ENCODE measurements at places on chromosomes 11 and 22. TPM values are rescaled to one million over a fixed set of nuclear protein-coding genes. Genes with fewer than 3 reads are reported as not detected.

Gene OR8G1
- not detected for total RNA-seq

Gene GP1BB
- total RNA-seq = 1.1 TPM

Gene PHOX2A
- total RNA-seq = not detected

Gene OR51B5
- 0.10 TPM for total RNA-seq

Gene MS4A7
- not detected for total RNA-seq

Gene OTOG
- not detected for total RNA-seq

Gene STX5
- 25.0 TPM for total RNA-seq

Gene HEPHL1
- total RNA-seq = not detected

Gene DCHS1
- 0.03 TPM for total RNA-seq

Gene UBQLN3
- not detected for total RNA-seq

Gene PNPLA5
- total RNA-seq = not detected

Gene ZNF280B
- 1.7 TPM for total RNA-seq

Gene TNNI2
- not detected for total RNA-seq

Gene DGCR6
- total RNA-seq = 1.8 TPM

Gene SCGB2A2
- not detected for total RNA-seq

Gene FOLR1
- not detected for total RNA-seq

Gene RASD2
- total RNA-seq = 0.80 TPM

Gene OR10D3
- total RNA-seq = not detected

Gene SYT7
- total RNA-seq = 1.8 TPM

Gene TBX10
- not detected for total RNA-seq

Gene VEGFB
- total RNA-seq = 33.8 TPM

Gene USP35
- 7.8 TPM for total RNA-seq

Gene RTN4R
- total RNA-seq = 12.4 TPM

Gene VPREB1
- not detected for total RNA-seq

Gene CHADL
- total RNA-seq = not detected

Gene SLC17A6
- total RNA-seq = not detected

Gene LARGE2
- 2.8 TPM for total RNA-seq

Gene HIRA
- 23.0 TPM for total RNA-seq

Gene ARL14EP
- 16.4 TPM for total RNA-seq

Gene TTLL1
- total RNA-seq = 1.9 TPM

Gene MYH9
- total RNA-seq = 175 TPM

Gene FXYD6
- 0.35 TPM for total RNA-seq
